Progenitor cell of endocrine pancreas (in vitro differentiated cells): ENCODE measurements at places on chromosomes 13 and 19. TPM values are rescaled to one million over a fixed set of nuclear protein-coding genes. Genes with fewer than 3 reads are reported as not detected.

- H3K4me1 ChIP-seq = peaks cover 1% of the 10 kb centered on the region
- DNase-seq = no peak
- no peak overlapping the region for H3K4me3 ChIP-seq
- peaks cover 14% of the 10 kb centered on the region for H3K36me3 ChIP-seq
- H3K27ac ChIP-seq = peak overlapping the region; percentile 41
These were observed 12.9 kb downstream of the CFD start for GRCh38 chr19:872266-872951.

ZNF525 gene
- total RNA-seq = 24.4 and 27.2 TPM in 2 replicates

DNA sequence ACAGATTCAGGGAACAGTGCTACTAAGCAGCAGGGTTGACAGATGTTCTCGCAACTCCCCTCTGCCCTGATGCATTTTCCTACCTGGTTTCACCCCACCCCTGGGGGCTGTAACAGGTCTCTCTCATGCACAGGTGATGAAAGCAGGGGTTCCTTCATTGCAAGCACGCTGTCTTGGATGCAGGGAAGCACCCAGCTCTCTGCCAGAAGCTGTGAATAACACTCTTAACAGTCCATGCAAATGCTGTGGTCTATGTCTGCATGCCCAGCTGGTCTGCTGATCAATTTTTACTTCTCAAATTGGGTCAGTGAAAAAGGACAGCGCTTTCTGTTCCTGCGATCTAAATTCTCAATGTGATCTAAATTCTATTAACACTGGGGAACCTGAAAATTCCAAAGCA lies 246.3 kb upstream of the TSHZ3 start:
- no peak for DNase-seq
- H3K4me3 ChIP-seq = no peak overlapping the region
- no peaks in the 10 kb centered on the region for H3K36me3 ChIP-seq
- H3K27ac ChIP-seq = no peak overlapping the region
- H3K27me3 ChIP-seq = peaks cover 16% of the 10 kb centered on the region

PRSS57 gene
- total RNA-seq = not detected in 2 replicates

TMPRSS9 gene
- not detected in 2 replicates for total RNA-seq

DNA sequence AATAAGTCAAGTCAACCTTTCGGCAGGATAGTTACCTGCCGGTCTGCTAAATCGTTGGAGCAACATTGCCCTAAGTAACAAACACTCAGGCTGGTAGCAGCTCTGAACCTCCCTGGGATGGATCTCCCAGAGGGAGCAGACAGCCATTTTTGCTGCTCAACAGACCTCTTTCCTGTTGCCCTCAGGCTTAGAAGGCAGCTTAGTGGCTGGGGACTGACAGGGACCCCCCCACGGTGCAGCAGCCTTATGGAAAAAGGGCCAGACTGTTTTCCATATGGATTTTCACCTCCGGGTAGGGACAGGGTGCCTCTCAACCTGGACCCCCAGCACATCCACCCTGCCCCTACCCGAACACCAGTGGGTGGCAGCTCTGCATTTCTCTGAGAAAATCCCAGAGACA lies 49.7 kb downstream of the UBL3 start:
- no peak for DNase-seq
- no peaks in the 10 kb centered on the region for H3K27me3 ChIP-seq

- no peaks in the 10 kb centered on the region for H3K36me3 ChIP-seq
- no peak overlapping the region for H3K4me3 ChIP-seq
- H3K4me1 ChIP-seq = peaks cover 3% of the 10 kb centered on the region
- no peaks in the 10 kb centered on the region for H3K27me3 ChIP-seq
- H3K27ac ChIP-seq = no peak overlapping the region
These were observed 86.7 kb upstream of the TNFSF11 start for GRCh38 chr13:42487221-42487620.
